ENCODE measurements at places on chromosomes 4 and X.

DNA sequence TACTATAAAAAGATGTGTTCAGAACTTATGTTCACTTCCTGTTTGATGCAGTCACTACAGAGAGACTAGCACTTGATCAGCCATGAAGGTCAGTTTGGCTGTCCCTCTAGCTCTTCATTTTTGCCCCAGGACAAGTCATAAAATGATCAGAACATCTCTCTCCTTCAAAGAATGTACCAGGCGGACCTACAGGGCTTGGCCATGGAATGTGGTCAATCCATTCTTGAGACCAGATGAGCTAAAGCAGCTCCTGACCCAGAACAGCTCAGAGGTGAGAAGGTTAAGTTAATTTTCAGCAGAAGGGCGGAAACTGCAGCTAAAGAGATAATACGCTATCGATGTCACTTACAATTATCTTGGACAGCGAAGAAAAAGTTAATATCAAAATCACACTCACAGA lies 49.2 kb upstream of the TAB3 start:
- no peak for DNase-seq

DNA sequence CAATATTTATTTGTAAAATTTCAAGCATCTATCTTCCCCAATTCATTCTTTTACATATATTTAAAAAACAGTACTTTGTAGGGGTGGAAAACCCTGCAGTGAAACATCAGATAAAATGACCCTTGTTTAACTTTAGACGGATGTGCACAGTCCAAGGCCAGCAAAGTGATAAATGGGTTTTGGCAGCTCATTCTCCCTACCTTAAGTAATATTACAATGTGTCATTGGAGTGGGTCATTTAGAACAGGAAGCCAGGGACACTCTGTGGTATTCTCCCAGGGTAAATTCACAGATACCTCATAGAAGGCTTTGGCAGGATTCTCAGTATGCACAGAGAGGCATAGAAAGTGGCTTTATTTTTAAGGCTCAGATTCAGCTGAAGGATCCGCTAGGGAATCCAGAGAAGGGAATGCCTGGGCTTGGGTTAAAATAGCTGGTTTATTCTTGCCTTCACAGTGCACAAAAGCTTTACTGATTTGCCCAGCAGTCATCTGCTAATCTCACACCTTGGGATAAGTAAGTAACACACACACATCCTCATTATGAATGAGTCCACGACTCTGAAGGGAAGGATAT lies 206.7 kb downstream of the RASL11B start:
- DNase-seq, result no peak

DNA sequence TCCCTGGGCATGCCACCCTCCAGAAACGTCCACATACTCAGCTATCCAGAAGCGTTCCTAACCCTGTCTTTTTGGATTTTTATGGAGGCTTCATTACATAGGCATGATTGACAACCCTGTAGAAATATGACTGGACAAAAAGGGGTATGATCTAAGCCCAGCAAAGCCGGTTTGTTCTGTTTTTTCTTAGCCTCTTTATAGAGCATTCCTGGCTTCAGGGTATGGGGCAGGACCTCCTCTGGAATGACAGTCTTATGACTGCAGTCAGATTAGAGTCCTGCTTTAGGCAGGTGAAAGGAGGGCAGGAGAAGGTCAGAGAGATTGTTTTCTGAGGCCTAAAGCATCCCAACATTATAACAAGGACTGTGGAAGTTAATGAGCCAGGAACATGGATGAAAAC lies 137.4 kb downstream of the DCLK2 start:
- DNase-seq, result no peak

DNA sequence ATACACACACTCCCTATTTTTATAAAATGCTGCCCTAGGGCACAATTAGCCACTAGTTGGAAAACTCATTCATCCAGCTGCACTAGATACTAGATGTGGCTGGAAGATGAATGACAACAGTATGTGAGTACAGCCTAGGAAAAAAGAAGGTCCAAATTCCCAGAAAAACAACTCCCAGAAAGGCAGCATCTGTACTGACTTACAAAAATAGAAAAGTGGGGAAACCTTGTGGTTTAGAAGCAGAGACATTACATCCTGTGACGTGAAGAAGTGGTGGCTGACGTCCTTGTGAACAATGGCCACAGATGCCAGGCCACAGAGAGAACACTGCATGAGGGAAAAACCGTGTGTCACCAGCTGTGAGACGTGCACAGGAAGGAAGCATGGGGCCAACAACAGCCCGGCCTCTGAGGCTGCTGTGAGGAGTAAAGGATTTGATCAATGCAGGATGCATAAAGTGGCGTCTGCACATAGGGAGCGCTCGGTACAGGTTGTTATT lies 81.2 kb downstream of the SPRY1 start:
- no peak for DNase-seq

DNA sequence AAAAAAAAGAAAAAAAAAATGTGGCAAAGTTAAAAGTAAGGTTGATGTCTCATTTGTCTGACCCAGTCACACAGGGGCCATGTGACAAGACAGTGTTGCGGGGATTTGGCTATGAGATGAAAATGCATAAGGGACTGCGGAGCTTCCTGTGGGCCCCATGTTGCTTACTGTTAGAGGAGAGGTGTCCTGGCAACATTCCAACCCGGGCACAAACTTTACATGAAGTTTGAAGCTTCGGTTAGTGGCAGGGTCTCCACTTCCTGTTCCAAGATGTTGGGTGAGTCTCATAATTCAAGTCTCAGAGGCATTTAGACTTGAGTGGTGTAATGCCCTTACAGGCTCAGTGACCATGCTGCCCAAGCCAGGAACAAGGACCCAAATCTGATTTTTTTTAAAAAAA lies 111.3 kb downstream of the MAML3 start:
- no peak for DNase-seq

- peak; percentile 45 for DNase-seq
Measured at GRCh38 chrX:10482261-10482660, 138.1 kb downstream of the MID1 start.

DNA sequence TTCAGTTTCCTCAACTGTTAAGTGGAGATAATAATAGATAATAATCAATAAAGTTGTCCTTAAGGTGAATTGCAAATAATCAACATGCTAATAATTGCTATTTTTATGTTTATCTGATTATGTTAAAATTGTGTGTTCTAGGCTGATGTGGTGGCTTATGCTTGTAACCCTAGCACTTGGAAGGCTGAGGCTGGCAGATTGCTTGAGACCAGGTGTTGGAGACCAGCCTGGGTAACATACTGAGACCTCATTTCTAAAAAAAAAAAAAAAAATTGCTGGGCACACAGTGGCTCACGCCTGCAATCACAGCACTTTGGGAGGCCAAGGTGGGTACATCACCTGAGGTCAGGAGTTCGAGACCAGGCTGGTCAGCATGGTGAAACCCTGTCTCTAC lies 175.2 kb downstream of the GC start:
- no peak for DNase-seq

- DNase-seq, result no peak
Measured at GRCh38 chrX:120318411-120318810, 7.2 kb upstream of the TMEM255A start.

DNA sequence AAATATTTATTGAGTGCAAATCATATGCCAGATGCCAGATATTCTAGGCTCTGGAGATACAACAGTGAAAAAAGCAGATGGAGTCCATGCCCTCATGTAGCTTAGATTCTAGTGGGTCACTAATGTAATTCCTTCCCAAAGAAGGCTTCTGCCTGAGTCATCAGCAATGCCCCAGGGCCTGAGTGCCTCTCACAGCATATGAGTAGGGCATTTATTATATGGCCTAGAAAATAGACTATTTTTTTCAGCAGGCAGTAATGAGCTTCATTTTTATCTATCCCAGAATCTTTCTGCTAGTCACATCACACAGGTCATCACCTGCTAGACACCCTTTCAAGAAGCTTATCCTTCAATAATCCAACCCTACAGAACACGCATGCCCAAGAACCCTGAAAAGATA lies 22.3 kb downstream of the TMEM31 start:
- DNase-seq, result no peak

DNA sequence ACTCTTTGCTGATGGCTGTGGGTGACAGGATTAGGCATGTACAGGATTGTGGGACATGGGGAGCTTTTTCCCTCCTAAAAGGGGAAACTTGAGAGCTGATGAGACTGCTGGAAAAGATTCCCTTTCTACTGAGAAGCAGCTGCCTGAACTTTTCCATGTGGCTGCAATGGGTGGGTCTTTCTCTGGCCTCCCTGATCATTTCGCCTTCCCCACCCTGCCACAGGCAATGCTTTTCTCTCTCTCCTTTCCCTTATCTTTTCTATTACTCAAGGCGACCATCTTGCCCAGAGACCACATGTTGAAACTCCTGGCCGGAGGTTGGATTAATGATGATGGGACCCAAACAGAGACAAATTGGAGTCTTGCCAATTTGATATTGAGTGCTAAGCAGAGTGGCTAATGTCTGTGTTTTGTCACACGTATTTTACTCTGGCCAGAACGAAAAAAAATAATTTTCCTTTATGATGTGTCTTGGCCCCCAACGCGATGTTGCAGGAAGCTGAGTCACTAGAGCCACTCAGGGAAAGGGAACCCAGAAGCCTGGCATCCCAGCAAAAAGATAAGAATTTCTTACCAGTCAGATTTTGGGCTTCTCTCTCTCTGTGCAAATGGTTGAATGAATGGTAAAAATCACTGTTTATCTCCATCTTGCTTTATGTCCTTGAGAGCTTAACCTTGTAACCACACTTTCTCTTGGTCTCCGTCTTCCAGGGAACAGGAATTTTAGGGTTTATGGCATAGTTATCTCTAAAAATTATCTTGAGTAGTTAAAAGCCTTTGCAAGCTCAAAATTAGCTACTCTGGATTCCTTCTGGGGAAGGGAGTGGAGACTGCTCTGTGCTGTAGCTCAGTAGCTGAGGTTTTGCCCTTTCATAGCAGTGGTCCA lies 19.4 kb upstream of the ATP8A1 start:
- no peak for DNase-seq

DNA sequence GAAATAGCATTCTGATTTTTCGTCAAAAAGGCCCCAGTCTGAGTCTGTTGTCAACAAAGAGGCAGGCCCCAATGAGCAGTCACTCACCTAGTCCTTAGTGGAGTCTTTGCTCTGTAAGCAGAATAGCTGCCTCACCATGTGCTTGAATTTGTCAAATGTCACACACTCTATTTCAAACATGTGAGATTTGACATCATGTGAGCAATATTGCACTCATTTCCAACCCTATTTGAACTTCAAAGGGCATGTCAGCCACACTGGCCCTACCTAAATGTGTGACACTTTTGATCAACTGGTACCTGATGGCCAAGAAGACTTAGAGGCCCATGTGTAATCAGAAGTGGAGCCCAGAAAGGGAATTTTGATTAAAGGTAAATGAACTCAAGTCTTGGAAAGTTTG lies 59.4 kb upstream of the PLAC1 start:
- DNase-seq, result no peak

- no peak for DNase-seq
Measured at GRCh38 chr4:99759346-99759984, 57.2 kb upstream of the DAPP1 start.

DNA sequence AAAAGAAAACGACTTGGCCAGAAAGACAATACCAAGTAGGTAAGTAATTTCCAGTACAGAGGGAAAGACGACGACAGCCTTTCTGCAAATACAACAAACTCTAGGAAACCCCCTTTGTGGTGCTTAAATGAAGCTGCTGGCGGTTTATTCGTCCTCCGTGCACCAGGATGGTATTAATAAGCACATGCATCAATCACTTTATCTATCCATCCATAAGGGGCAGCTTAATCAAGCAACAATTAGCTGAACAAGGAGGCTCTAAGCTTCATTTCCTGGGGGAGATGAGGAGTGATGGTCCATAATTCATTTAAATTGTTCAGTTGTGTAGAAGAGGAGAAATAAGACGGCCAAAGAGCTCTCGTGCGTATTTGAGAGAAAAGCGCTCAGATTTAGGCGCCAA lies 26.2 kb downstream of the IRF2 start:
- no peak for DNase-seq
